ENCODE measurements at places on chromosomes 13 and 19.
A peak's percentile ranks its signal among the peaks of the same experiment; 100 is the strongest.

DNA sequence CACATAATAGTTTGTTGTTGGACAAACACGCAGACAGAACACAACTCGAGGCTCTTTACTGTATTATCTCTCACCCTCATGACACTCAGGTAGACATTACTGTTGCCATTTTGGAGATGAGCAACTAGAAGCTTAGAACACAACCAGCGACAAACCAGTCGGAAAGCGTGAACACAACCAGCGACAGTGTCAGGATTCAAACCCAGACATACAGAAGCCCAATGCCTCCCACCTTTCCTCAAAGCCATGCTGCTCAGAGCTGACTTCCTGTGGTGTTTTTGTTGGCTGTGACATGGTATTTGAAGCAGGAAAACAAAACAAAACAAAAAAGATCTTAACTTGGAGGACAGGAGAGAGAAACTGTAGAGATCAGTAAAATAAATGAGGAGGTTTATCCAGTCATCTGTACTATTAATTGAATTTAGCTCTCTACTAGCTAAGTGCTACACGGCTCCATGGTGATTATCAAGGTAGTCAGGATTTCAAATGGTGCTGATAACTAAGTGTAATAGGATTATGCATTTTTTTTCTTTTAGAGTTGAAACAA lies 92.1 kb downstream of the STARD13 start:
- no peak for DNase-seq

DNA sequence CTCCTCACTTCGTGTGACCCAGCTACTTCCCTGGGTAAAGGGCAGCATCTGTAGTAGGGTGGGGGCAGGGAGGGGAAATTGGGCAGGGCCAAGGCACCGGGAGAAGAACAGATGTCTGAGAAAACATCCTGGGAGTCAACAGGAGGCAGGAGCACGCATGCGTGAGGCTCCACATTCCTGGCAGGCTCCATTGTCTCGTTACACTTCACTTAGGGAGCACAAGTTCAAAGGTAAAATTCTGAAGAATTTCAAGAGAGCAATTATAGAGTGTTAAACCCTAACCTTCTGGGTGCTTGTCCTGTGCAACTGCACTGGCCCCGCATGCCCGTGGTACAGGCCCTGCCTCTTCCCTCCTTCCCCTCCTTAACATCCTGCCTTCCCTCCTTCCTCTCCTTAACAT lies 79.6 kb upstream of the POMP start:
- no peak for DNase-seq

DNA sequence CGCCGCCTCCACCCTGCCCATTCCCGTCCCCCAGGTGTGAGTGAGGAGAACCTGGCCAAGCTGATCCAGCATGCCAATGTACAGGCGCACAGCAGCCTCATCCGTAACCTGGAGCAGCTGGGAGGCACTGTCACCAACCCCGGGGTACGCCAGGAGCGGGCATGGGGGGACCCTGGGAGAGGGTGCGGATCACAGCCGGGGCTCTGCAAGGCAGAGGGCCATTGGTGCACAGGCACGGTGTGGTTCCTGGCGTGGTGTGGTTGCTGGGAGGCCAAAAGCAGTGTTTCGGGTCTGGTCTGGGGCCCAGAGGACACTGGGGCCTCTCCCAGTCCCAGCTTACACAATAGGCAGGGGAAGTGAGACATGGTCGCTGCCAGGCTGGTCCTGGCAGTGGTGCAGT lies 8.3 kb downstream of the STXBP2 start:
- no peak for DNase-seq

DNA sequence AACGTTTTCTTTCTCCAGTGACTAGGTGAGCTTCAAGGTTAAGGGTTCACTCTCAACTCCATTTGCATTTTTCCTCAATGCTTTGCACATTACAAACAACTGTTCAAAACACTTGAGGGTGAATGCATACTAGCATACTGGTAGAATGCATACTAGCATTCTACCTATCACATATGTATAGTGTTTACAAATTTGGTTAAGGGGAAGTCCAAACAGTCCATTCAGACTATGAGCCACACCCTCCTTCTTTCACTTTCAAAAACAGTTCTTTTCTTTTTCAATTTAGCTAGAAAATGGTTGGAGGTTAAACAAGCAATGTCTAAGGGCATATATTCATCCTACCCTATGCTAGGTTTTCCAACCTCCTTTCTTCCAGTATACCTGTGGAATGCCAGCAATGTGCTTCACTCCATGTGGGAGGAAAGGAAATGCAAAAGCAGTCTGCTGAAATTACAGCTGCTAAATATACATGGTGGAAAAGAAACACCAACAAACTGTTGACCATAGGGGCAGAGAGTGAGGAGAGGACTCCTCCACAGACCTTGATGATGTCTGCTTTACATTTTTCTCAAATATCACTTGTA lies 102.6 kb downstream of the DOCK9 start:
- no peak for DNase-seq

DNA sequence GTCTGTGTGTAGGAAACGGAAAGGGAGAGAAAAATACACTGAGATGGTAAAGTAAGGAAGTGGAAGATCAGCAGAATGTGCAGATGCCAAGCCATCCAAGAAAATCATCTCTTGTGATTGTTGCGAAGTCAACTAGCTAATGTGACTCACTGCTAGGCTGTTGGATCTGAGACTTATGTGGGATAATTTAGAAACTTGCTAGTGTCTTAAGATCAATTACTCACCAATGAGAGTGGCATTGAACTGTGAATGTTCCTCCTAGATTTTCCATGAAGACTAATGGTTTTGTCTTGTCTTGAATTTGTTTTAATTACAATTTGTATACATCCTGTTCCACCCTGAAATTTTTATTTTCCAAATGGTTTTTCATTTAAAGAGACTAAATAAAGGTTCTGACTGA lies 771.6 kb downstream of the EFNB2 start:
- DNase-seq: peak; percentile 45

- DNase-seq: no peak
These were observed 102.6 kb upstream of the SERP2 start for GRCh38 chr13:44271031-44271455.

DNA sequence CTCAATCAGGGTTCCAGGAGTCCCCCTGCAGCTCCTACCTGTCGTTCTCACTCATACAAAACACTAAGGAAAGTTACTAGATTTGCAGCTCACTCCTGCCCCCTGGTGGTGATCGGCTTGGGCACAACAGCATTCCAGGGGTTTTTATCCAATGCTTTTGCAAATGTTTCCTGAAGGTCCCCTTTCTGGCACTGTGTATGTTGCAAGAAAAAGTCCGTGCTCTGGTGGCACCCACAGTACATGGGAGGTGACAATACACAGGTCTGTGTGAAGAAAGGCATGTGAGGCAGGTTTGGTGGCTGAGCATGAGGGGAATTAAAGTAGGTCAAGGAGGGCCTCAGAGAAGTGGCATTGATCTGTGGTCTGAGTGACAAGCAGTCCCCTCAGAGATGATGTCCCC lies 8.6 kb upstream of the TYK2 start:
- DNase-seq: peak; percentile 46

GRCh38 chr13:112859817-112860190 lies 109.2 kb upstream of the MCF2L start:
- DNase-seq: no peak

DNA sequence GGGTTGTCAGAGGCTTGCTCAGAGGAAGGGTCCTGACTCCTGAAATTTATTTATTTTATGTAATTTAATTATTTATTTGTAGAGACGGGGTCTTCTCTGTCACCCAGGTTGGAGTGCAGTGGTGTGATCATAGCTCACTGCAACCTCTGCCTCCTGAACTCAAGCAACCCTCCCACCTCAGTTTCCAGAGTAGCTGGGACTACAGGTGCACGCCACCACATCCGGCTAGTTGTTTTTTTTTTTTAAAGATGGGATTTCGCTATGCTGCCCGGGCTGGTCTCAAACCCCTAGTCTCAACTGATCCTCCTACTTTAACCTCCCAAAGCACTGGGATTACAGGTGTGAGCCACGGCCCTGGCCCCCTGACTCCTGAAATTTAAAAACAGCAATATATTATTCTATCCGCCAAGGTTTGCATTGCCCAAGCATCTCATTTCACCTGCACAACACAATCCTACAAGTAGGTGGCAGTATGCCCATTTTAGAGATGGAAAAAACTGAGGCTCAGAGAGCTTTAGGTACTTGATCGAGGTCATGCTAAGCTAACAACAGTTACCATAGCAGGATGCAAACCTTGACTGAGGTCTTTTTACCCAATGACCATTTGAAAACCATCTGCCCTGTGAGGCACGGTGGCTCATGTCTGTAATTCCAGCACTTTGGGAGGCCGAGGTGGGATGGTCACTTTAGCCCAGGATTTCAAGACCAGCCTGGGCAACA lies 18.1 kb downstream of the ARHGEF18 start:
- DNase-seq: peak; percentile 13

DNA sequence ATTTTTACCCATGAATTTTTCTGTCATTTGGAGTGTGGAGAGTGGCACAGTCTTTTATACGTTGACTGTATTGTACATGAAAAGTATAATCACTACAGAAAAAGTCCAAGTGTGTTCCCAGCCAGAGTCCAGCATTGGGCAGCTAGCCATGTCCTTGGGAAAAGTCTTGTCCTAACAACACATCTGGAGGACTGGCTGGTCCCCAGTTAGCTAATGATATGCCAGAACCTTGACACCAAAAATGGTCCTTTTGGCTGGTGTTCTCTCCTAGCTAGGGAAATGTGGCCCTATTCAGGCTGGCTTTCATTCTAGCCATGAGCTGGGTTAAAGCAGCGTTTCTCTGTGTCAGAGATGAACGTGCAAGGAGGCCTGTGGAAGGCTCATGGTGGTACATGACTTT lies 98.9 kb downstream of the ESD start:
- DNase-seq: no peak

GRCh38 chr13:50426927-50427326 lies 411.7 kb downstream of the KCNRG start:
- no peak for DNase-seq

DNA sequence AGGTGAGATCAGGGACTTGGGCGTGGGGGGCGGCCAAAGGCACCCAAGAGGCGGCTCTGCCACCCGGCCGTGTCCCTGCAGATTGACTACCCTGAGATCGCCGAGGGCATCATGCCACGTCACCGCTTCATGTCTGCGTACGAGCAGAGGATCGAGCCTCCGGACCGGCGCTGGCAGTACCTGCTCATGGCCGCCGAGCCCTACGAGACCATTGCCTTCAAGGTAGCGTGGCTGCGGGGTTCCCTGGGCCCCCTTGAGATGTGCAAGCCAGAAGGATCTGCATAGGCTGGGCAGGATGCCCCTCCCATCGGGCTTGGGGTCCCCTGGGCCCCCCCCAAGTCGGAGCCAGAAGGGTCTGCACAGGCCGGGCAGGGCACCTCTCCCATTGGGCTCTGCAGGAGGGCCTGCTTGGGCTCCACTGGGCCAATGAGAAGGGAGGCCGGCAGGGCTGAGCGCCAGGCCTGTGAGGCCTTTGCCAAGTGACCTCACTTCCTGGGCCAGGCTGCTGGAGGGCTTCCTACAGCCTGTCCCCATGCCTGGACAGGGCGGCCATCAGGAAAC lies 2.2 kb upstream of the AMH start:
- no peak for DNase-seq

GRCh38 chr13:24851546-24851945 lies 87.6 kb downstream of the RNF17 start:
- DNase-seq: no peak

DNA sequence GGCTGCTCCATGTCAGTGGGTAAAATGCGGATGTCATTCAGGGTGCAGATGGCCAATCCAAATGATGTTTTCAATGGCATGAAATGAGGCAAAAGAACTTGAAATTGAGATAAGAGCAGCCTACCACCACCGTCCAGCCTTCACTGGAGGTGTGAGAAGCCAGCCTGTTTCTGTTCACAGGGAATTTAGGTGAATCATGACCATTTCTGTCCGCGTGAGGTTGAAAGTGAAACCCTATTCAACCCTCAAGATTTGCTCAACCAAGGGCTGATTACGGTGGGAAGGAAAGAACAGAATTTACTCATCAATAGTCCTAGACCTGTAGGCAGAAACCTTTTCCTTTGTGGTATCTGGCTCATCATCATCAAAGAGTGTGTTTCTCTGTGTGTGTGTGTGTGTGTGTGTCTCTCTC lies 370.7 kb downstream of the COG6 start:
- no peak for DNase-seq

- peak; percentile 54 for DNase-seq
These were observed 1.1 kb downstream of the FPR1 start for GRCh38 chr19:51750400-51751094.

DNA sequence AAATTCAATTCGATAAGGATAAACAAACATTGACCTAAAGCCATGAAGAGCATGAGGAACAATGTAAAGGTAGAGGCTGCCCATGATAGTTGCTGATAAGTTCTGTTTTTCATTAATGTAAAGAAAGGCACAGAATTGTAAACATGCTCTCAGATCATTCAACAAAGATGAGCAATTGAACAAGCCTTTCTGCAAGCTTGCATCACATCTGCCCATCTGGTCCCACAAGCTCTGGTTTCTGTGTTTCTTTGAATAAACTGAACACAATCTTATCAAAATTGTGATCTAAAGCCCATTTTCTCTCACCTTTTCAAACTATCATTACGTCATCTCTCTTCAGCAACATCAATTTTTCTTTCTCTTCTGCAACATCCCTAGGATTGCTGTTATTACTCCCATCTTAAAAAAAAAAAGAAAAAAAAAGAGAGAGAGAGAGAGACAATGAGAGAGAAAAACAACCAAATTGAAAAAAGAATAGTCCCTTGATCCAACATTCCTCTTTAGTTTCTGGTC lies 487.2 kb upstream of the GPC6 start:
- no peak for DNase-seq

GRCh38 chr13:106402866-106403265 lies 132.6 kb downstream of the EFNB2 start:
- DNase-seq: no peak

DNA sequence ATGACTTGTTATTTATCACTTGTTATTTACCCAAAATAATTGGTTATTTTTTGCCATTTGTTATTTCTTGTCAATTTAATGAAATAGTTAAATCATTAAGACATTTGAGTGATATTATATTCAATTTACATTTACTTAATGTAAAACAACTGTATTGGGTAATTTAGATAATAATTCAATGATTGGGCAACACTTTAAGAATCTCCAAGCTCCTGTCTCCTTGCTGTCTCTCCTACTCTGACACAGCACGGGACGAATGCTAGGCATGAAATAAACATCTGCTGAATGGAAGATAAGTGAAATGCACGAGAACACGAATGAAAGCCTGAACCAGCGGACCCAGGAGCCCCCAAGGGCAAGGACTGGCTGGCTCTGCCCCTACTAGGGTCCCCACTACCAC lies 5.7 kb upstream of the PPP6R1 start:
- no peak for DNase-seq

DNA sequence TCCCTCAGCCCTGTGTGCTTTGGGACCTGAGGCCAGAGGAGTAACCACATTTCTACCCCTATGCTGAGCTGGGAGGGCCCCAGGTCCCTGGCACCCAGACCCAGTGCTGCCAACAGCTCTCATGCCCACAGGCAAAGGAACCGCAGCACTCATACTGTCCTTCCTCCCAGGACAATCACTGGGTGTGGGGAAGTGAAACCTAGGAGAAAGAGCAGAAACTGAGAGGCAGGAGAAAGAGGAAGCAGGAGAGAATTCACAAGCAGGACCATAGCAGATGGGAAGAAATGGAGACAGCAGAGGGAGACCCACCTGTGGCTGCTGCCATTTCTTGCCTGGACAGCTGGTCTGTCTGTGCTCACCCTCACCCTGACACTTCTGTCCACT lies 18.9 kb downstream of the CCDC97 start:
- DNase-seq: no peak

Data from stromal cell of bone marrow (primary cell).